Naive thymus-derived CD8-positive, alpha-beta T cell (primary cell): ENCODE measurements at places on chromosomes 2 and 18.
A peak's percentile ranks its signal among the peaks of the same experiment; 100 is the strongest.

DNA sequence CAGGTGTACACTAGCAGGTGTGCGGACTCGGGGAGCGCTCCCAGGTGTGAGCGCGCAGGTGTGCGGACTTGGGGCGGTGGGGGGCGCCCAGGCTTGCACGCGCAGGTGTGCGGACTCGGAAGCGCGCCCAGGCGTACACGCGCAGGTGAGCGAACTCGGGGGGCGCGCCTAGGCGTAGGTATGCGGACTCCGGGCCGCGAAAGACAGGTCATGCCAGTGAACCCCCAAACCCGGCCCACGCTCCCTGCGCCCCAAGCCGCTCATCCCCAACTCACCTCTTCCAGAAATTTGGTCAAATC, 342 bp downstream of the CYB5A start:
- DNase-seq = no peak

DNA sequence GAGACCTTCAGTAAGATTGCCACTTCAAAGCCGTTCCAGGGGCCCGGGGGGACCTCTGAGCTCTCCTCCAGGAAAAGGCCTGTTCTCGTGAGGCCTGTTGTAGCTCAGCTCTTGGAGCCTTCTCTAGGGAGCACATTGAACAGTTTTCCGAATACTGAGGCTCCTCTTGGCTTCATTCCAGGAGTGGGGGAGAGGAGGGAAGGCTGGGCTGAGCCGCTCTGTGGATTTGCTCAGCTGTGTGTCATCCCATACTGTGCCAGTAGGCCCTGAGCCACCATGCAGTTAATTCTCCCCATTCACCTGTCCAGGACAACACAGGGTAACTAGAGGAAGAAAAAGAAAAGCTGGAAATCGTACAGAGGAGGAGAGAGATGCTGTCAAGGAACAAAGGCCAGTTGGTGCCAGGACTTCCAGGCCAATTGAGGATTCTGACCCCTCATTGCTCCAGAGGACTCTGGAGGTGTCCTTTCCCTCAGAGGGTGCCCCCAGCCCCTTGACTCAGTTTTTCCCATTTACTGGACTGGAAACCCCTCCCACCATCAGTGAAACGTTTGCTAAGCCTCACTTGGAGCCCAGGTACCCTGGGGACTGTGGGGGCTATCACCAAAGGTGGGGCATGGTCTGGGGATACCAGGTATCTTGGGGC, 41.4 kb downstream of the HS1BP3 start:
- DNase-seq = peak; percentile 37

GRCh38 chr2:12162269-12163247, 416.1 kb downstream of the LPIN1 start:
- no peak for DNase-seq

- no peak for DNase-seq
Observed at GRCh38 chr18:23779696-23780303, 90.5 kb downstream of the LAMA3 start.

DNA sequence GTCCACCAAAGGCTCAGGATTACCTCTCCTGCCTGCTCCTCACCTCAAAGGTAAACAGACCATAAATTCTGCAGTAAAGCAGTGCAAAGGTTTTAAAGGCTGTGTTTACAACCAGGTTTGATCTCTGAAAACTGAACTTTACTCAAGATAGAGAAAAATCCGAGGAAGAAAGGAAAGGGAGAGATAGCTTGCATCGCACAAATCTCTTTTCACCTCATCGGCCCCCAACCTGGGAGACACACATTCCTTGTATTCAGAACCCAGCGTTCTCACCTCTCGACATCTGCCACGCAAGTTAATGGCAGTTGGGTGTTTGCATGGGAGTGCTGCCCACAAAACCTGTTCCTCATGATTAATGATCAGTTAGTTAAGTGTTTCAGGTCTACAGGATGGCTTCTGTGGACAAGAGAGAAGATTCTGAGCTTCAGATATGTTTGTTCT, 72.6 kb downstream of the GATA6 start:
- DNase-seq = no peak

DNA sequence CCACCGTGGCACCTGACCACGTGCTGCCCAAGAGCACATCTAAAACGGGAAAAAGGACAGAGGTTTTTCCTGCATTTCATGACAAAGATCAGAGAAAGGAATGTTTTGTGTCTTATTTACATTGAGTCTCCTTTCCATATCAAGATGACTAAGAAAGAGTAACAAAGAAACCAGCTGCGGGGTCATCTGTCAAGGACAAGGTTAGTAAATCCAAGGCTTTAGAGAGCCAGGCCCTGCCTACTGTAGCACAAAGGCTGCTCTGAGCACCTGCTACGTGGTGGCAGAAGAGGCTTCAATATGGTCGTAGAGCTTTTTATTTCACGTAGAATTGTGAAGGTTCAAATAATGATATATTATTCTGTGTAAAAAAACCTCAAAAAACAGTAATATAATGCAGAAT, 51.0 kb downstream of the PRELID3A start:
- no peak for DNase-seq

DNA sequence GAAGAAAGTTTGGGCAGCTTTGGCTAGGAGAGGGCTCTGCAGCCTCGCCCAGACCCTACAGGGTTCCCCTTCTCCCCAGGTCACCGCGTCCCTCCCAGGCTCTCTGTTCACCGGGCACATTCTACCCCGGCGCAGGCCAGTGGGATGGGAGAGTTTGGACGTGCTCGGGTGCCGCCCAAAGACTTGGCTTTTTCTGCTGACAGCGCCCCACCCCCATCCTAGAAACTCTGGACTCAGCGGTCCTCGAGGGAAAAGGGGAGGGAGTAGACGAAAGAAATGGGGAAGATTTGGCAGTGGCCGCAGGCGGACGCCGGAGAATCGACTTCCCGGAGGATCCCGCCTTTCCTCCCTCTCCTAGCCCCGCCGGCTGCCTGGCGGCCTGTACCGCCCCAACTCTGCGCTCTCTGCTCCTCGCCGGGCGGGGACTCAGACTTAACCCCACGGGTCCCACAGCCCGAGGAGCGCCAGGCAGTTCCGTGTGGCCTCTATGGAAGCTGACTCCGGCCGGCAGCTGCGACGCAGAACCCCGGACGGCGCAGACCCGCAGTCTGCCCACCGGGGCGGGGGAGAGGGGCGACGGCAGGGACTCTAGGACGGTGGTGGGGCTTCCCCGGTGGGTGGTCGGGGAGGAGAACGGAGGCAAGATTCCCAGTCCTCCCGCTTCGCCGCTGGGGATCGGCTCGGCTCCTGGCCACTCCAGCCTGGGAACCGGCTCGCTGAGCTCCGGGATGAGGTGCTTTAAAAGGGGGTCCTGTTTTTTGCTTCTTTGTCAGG, 863 bp upstream of the SIX2 start:
- no peak for DNase-seq

GRCh38 chr18:49961271-49961670, 147.9 kb upstream of the ACAA2 start:
- DNase-seq = no peak

GRCh38 chr18:44179693-44180092, 501.0 kb upstream of the SETBP1 start:
- DNase-seq = no peak

- DNase-seq = no peak
Observed at GRCh38 chr2:33167622-33168245, 221.0 kb downstream of the LTBP1 start.

DNA sequence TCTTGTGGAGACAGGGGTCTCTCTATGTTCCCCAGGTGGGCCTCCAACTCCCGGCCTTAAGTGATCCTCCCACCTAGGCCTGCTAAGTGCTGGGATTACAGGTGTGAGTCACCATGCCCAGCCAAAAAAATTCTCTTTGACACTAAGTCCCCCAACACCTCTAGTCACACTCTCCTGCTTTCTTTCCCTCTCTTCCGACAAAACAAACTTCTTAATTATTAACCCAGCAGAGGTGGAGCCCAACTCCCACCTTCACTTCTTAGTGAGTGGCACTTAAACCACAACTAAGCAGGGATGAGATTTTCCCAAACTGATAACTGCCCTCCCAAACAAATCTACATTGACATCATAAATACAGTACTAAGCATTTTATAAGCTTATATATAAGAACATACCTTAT, 60.5 kb upstream of the PMAIP1 start:
- no peak for DNase-seq

DNA sequence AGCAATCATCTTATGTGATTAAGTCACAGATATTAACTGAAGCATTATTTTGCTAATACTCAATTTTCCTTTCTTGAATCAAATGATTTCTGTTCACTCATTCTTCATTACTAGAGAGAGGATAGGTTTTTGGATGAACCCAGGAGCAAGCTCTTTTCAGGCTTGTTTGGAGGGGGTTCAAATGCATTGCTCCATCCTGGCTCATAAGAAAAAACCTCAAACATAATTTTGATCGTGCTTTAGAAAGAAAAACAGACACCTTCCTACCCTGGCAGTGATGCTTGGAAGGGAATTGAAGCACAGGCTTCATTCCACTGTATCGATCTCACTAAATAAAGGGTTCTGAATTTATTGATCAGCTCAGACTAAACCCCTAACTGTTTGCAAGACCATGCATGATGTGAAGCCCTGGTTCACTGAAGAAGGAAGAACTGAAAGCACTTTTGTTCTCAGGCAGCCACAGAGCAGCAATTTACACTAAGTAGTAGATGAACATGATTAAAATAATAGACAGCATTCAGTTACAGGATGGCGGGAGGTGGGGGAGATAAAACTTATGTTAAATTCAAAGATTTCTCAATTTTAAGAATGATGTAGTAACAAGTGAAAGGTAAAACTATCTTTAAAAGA, 53.4 kb downstream of the CDH2 start:
- no peak for DNase-seq

DNA sequence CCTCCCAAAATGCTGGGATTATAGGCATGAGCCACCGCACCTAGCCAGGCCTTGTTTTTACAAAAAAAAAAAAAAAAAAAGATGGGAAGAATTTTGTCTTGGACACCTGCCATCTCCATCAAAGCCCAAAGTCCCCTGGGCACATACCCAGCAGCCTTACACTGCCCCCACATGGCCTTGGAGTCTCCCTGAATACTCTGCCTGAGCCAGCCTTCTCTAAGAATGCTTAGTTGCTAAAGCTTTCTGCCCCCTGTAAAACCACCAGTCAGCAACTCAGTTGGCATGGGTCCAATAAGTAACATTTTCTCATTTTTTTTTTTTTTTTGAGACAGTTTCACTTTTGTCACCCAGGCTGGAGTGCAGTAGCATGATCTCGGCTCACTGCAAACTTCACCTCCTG, 40.6 kb downstream of the SPC25 start:
- DNase-seq = no peak

DNA sequence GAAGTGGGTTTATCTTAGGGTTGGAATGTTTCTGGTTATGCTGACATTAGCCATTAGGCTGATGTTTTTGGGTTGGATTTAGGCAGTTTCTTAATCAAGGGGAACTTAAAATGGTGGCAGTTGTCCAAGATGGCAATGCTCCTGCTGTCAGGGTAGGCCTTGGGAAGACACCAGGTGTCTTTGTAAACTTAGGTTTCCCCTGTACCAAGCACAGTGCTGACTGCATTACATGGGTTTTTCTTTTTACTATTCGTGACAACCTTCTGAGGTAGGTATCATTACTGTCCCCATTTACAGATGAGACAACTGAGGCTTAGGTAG, 528 bp upstream of the ATG16L1 start:
- no peak for DNase-seq

DNA sequence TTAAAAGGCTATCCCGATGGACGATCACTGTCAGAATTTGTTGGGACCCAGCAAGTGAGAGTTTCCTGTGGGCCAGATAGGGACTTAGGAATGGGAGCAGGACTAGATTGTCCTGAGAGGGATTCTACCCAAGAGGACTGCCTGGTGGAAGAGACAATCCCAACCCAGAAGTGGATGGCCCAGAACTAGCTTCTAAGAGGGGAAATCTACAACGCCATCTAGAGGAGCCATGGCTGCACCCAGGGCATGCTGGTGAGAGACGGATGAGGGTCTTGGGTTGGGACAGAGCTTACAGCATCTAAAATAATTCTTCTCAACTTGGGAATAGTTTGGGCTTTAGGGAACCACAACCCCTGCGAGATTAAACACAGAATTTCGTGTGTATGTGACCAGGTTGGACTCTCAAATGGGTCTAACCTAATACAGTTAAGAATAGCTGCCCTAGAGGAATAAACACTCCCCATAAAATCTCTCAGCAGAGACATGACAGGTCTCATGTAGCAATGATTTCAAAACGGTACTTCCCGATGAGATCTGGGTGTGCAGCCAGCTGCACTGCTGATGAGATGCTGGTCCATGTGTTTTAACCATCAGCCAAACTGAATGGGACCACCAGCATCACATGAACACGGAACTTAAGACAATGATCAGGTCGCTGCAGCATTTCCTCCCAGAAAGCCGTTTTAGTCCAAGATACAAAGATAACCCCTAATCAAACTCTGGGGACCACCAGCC, 50.8 kb downstream of the CCBE1 start:
- DNase-seq = no peak

- DNase-seq = no peak
Observed at GRCh38 chr2:55106148-55106547, 55.9 kb upstream of the RTN4 start.

- no peak for DNase-seq
Observed at GRCh38 chr2:48249025-48249424, 280.9 kb upstream of the STON1 start.

DNA sequence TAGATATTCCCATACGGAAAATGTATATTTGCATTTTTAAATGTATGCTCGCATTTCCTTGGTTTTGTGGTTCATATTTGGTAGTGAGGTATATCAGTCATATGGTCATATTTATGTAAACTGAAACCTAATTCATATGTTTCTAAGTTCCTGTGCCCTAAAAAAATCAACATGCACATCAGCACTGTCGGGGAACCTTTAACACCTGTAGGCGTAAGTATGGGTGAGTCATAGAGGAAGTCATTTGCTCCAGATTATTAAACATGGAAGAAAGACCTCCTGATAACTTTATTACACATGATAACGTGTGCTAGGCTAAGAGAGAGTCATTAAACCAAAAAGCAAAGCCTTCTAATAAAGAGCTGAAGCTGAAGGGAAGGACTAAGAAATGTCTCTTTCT, 437.7 kb downstream of the NRXN1 start:
- no peak for DNase-seq

GRCh38 chr2:128441341-128442052, 122.8 kb upstream of the HS6ST1 start:
- no peak for DNase-seq

DNA sequence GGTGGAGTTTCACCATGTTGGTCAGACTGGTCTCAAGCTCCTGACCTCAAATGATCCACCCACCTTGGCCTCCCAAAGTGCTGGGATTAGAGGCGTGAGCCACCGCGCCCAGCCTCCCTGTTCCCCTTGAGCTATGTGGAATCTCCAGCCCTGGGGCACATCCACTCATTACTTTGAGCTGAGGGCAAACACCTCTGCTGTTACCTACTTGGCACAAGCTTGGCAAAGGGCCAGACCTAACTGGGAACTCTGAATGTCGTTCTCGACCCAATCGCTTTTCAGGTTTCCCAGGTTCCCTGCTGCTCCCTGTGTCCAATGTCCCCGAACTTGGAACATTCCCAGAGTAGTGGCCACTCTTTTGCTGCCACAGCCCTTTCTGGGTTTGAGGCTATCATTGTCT, 40.6 kb downstream of the CHST10 start:
- no peak for DNase-seq

DNA sequence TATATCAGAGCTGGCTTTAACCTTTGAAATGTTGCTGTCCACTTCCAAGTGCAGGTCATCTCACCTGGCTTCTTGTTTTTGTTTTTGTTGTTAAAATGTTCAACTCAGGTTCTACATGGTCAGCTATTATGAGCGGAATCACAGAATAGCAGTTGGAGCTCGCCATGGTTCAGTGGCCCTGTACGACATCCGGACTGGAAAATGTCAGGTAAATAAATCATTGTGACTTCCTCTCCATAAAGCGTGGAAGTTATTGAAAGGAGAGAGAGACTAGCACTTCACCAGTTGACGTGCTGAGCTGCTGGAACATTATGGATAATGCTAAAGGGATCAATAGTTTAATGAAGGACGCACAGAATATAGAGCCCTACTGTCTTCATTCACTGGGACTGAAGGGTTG, 184.6 kb upstream of the BOD1L2 start:
- DNase-seq = no peak
